ENCODE measurements at places on chromosomes 6 and 20.
A peak's percentile ranks its signal among the peaks of the same experiment; 100 is the strongest.

DNA sequence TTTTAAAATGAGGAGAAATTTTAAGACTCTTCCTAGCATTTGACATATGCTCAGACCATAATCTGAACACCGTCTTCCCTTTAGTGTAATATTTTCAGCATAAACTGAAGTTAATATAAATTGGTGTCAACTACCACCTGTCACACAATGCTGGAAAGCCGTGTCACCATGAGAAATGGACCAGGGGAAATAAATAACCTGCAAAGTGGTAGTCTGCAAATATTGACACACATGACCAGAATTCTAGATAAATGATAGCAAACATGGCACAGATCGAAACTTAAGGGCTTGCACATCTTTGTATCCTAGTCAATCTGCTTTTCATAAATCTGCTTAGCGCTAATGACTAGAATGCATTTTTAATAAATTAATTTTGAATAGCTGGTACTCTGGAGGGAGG, 191.9 kb downstream of the CD83 start:
- no peak for DNase-seq

GRCh38 chr6:45971287-45971686, 44.4 kb downstream of the CLIC5 start:
- no peak for DNase-seq

DNA sequence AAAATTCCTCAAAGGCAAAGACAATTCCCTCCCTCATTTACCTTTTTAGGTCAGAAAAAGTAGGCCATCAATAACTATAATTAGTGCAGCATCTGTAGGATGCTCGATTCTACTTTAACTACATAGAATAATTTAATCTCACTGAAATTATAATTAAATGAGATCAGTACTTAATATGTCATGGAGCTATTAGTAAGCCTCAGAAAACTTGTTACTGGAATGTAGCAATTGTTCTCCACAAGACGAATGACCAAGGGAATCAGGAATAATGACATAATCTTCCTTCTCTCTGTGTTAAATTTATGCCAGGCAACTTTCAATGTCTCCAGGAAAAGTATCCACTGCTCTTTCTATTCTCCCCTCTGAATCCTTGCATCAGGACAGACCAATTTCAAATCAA, 34.1 kb downstream of the SESN1 start:
- DNase-seq, result no peak

DNA sequence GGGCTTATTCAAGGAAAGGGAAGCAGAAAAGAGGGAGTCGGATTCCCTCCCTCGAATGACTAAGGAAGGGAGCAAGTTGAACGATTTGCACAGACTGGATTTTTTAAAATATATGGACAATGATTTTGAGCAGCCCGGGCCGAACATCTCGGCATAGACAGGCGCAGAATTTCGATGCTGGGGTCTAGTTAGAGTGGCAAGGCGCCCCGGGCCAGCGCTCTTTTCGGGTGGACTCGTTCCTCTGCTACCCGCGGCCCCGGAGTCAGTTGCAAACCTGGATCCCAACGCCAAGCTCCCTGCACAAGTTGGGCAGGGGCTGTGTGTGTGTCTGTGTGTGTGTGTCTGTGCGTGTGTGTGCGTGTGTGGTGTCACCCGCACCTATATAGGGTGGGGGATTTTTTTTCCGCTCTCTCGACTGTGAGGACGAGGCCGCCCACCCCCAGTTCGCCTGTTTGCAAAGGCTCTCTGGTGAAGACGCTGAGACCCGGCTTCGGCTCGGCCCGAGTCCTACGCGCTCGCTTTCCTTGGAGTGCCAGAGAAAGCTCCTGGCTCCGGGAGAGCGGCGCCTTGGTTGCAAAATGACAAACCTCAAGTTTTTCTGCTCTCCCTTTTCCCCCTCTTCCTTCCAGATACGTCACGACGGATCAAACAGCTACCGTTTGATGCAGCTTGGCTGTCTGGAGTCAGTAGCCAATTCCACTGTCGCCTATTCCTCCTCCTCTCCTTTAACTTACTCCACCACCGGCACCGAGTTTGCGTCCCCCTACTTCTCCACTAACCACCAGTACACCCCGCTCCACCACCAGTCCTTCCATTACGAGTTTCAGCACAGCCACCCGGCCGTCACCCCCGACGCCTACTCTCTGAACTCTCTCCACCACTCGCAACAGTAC, 1.4 kb downstream of the TFAP2D start:
- DNase-seq, result no peak

GRCh38 chr20:16286601-16287000, 286.6 kb downstream of the KIF16B start:
- DNase-seq, result no peak

- no peak for DNase-seq
Measured at GRCh38 chr20:34042262-34042661, 48.6 kb downstream of the RALY start.

GRCh38 chr20:4369798-4370124, 351.9 kb upstream of the PRND start:
- DNase-seq, result peak; percentile 86

GRCh38 chr20:35318502-35319157, 26.4 kb upstream of the FAM83C start:
- DNase-seq, result no peak

GRCh38 chr20:37463726-37464494, 57.1 kb upstream of the NNAT start:
- no peak for DNase-seq

GRCh38 chr6:8000636-8001035, 63.6 kb downstream of the BLOC1S5 start:
- DNase-seq, result no peak

DNA sequence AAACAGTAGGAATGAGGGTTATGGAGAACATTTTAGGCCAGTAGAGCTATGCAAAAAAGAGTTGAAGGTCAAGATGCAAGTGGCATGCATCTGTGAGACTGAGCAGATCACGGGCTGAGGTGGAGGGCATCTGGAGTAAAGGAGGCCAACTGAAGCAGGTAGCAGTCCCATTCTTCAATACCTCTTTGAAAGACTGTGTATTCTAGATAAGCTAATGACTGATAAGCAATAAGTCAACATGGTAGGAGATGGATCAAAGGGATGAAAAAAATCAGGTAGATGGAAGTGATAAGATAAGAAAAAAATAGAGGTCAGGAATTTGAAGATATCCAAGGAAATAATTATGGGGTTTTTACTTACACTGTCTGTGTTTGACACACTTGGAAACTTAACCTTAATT, 55.6 kb downstream of the ARMC2 start:
- no peak for DNase-seq

DNA sequence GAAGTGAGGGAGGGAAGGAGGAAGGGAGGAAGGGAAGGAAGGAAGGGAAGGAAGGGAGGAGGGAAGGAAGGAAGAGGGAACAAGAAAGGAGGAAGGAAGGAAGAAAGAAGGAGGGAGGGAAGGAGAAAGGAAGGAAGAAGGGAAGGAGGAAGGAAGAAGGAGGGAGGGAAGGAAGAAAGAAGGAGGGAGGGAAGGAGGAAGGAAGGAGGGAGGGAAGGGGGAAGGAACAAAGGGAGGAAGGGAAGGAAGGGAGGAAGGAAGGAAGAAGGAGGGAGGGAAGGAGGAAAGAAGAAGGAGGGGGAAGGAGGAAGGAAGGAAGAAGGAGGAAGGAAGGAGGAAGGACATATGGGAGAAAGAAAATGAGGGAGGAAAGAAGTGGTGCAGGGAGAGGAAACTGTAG, 184.7 kb upstream of the PMEPA1 start:
- DNase-seq, result no peak

DNA sequence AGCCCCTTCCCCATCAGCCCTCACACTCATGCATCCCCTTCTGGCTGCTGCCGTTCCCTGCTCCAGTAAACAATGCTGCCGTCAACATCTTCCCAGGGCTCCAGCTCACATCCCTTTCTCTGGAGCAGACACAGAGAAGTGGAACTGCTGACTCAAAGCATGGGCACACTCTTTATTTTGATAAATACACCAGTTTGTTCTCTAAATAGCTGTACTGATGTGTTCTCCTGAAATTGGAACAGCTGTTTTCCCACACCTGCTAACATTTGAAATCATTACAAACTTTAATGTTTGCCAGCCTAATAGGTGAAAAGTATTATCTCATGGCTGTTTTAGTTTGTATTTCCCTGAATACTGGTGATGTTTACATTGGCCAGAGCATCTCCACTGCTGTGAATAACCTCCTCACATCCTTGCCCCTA, 102.1 kb upstream of the NXT1 start:
- no peak for DNase-seq

GRCh38 chr6:138028893-138029292, 78.3 kb downstream of the PERP start:
- no peak for DNase-seq

DNA sequence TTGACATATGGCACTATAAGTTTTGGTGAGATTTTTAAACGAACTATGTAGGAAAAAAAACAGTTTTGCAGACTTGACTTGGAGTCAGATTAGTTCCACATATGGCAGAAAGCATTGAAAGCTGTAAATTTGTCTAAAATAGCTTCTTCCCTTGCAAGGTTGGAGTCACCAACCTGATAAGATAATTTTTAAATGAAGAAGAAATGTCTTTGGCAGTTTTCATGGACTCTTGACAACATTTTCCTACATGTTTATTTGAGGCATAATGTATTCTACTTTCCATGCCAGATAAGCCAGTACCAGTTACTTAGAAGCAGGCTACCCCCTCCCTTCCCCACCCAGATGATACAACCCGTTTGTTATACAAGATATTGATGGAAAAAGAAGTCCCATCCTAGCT, 5.2 kb downstream of the KLHL32 start:
- DNase-seq, result no peak

GRCh38 chr6:20574355-20574754, 40.1 kb downstream of the CDKAL1 start:
- DNase-seq, result no peak

- DNase-seq, result no peak
Measured at GRCh38 chr20:13478366-13478765, 160.4 kb downstream of the TASP1 start.

GRCh38 chr6:25998379-25998778, 35.8 kb downstream of the TRIM38 start:
- no peak for DNase-seq

DNA sequence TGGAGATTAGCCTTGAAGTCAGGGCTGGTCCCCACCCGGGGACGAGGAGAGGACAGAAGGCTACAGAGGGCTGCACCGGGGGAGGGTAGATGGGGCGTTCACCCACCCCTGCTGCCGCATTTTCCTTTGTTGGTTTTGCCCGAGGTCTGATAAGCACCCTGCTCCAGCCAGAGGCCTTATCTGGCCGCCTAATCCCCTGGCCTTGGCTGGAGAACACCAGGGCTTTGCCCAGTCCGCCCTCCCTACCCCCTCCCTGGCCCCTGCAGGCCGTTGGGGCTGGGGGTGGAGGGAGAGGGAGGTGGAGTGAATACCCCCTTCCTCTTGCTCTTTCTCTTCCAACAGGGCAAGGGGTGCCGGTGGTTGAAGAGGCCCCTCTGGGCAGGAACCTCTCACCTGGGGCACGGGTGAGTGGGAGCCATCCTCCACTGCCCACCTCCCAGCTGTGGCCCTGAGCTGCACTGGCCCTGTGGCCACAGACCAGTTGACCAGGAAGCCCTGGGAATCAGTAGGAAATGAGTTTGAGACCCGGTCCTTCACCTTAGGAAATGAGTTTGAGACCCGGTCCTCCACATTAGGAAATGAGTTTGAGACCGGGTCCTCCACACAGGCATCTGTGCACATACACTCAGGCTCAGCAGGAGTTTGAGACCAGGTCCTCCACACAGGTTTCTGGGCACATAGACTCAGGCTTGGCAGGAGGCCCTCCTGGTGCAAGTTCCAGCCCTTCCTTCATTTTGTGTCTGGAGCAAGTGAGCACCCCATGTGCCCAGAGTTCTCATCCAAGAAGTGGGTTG, 12.0 kb upstream of the GATA5 start:
- no peak for DNase-seq

- DNase-seq, result no peak
Measured at GRCh38 chr20:37902504-37903313, at the start of gene VSTM2L. Gene VSTM2L, plus strand, starts transcription at chr20:37903127. Its CDS starts 224 bp downstream, at chr20:37903351.

- DNase-seq, result no peak
Measured at GRCh38 chr6:15303920-15304291, 58.0 kb downstream of the JARID2 start.

GRCh38 chr20:58550275-58551059, 35.3 kb upstream of the APCDD1L start:
- no peak for DNase-seq

GRCh38 chr6:157020398-157020797, 243.2 kb downstream of the ARID1B start:
- DNase-seq, result no peak

DNA sequence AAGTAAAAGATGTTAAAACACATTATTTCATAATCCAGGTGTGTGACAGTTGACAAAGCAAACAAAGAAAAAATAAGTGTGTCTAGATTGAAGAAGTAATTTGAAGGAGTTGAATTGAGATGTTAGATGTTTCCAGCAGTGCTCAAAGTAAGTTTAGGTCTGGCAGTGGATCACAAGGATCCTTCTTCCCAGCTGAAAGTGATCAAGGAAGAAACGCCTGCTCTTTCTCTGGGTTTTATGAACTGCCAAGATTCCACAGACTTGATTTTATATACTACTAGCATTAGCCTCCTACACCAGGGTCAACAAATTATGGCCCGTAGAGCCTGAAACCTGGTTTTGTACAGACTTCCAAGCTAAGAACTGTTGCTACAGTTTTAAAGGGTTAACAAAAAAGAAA, 30.3 kb downstream of the STX7 start:
- no peak for DNase-seq

DNA sequence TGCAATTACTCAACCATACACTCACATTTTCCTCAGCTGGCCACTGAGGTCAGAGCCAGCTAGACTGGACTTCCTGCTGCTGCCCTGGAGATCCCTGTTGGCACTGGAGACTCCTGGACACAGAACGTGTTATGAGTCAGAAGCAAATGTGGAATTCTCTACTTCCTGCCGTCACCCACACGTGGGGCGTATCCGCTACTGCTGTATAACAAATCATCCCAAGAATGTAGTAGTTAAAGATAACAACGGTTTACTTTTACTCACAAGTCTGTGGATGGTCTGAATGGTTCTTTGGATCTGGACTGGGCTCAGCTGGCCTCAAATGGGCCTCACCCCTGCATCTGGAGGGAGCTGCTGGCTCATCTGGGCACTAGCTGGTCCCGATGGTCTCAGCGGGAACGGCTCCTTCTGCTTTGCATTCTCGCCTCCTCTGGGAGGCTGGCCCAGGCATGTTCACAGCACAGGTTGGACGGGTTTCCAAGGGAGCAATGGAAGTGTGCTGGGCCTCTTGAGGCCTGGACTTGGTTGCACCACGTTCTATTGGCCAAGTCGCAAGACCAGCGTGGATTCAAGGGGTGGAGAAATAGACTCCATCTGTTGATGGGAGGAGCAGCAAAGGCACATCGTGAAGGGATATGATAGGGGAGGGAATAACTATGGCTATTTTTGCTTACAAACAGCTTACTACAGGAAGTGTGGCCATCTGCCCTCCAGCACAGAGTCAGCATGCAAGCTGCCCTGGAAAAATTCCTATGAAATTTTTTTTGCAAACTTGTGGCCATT, 118.5 kb downstream of the SNX5 start:
- no peak for DNase-seq

- no peak for DNase-seq
Measured at GRCh38 chr20:58721951-58722778, 29.6 kb downstream of the NPEPL1 start.

GRCh38 chr6:91045161-91045560, 458.3 kb upstream of the MAP3K7 start:
- DNase-seq, result no peak

All from HL-60 (cell line).